ENCODE measurements at places on chromosomes 16 and 17. TPM values are rescaled to one million over a fixed set of nuclear protein-coding genes. Genes with fewer than 3 reads are reported as not detected.

Gene PRSS21
- polyA plus RNA-seq: not detected

Gene TMC6
- polyA plus RNA-seq: 0.17 TPM

Gene TBC1D28
- polyA plus RNA-seq: not detected

- DNase-seq: no peak
These were observed 54.8 kb downstream of the PLXDC1 start for GRCh38 chr17:39096508-39097149.

DNA sequence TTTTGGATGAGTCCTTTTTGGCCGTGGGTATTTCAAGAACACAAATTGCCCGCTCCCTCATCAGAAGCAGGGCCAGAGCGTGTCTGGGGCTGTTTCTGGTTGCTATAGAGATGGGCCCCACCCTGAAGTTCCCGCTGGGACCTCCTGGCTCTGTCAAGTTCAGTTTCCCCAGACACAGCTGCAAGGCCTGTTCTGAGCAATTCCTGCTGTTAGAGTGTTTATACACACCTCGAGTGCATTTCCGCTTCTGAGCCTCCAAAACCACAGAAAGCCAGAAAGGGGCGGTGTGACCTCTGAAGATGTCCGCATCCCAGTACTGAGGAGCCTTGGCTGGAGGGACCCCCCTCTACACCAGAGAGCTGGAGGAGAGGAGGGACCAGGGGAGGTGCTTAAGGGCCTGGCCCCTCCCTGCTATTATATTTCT, 9.3 kb upstream of the WBP2 start:
- DNase-seq: peak; percentile 63

DNA sequence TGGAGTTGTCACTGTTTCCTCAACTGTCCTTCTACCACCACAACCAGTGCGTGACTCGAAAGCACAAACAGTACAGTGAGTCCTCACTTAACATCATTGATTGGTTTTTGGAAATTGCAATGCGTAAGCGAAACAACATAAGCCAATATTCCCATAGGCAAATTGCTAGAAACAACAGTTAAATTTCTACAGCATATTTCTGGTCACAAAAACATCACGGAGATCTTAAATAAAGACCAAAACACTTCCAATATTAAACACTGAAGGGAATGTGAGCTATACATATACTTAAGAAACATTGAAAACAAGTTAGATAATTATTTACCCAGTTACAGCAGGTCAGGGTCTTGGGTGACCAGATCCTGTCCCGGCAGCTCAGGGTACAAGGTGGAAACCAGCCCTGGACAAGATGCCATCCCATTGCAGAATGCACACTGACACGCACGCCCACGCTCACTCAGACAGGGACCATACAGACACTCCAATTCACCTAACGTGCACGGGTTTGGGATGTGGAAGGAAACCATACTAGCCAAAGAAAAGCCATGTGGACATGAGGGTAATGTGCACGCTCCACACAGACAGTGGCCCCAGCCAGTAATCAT, 4.7 kb downstream of the SLC13A5 start:
- DNase-seq: no peak

All from BJ (cell line).